ENCODE measurements at places on chromosomes 12 and 14.

DNA sequence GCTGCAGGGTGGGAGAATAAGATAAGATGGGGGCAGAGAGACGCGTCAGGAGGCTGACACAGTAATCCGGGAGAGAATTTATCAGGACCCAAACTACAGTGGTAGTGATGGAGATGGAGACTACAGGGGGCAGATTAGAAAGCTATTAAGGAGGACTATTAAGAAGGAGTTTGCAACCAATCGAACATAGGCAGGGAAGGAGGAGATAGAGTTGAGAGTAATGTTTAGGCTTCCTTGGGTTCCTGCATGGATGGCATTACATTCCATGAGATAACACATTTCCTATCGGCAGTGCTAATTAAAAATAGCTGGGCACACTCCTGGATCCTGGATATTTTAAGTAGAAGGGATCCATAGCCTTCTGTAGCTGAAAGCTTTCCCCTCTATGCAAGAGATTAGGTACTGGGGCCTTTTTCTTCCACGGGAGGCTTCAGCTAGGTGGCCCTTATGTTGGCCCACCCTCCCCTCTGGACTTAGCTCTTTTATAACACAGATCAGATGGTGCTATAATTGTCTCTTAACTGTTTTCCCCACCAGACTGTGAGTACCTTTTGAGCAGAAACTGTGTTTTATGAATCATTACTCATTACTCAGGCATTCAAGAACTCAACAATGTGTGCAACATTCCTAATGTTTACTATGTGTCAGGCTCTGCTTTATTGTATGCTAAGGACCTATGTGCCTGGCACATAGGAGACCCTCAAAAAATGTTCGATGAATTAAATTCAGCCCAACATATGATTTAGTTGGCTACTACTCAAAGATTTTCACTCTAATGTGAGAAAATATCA lies 113.0 kb downstream of the RMST start:
- DNase-seq = no peak

- DNase-seq = no peak
Observed at GRCh38 chr12:130126023-130126432, 36.2 kb upstream of the FZD10 start.

GRCh38 chr14:51180577-51180976 lies 59.5 kb upstream of the TMX1 start:
- no peak for DNase-seq

DNA sequence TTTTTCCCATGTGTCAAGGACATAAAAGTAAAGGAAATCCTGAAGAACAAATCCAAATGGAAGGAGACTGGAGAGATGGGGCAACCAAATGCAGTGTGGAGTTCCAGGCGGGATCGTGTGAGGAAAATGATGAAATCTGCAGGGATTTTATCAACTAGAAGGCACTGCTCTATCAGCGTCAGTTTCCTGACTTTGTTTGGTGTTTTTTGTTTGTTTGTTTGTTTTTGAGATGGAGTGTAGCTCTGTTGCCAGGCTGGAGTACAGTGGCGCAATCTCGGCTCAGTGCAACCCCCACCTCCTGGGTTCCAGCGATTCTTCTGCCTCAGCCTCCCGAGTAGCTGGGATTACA lies 43.3 kb upstream of the GPR132 start:
- no peak for DNase-seq

GRCh38 chr12:52214421-52214802 lies 18.6 kb upstream of the KRT7 start:
- no peak for DNase-seq

- no peak for DNase-seq
Observed at GRCh38 chr12:34393086-34393820, 371.0 kb downstream of the ALG10 start.

GRCh38 chr12:55955800-55956508 lies 9.9 kb downstream of the PMEL start:
- DNase-seq = no peak

DNA sequence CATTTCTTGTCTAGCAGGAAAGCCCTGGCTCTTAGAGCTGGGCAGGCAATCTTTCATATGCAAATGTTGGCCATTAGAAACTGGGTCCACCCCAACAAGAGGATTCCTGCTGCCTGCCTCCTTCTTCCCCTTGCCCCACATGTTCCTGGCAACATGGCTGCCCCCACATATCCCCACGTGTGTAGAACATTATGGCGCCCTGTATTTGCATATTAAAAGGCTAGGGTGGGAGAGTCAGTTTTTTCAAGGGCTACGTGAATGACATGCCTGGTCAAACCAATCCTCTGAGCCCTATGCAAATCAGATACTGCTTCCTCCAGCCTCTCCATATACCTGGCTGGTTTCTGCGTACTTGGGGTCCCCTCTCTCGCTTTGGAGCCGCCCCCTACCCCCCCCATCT lies 514.0 kb downstream of the FUT8 start:
- no peak for DNase-seq
